ENCODE measurements at places on chromosomes 16 and 17. TPM values are rescaled to one million over a fixed set of nuclear protein-coding genes. Genes with fewer than 3 reads are reported as not detected.

The TOX3 gene
- total RNA-seq = 7.2 TPM

The OR3A3 gene
- total RNA-seq = not detected

The EVPLL gene
- 0.45 TPM for total RNA-seq

The KRT222 gene
- total RNA-seq = not detected

DNA sequence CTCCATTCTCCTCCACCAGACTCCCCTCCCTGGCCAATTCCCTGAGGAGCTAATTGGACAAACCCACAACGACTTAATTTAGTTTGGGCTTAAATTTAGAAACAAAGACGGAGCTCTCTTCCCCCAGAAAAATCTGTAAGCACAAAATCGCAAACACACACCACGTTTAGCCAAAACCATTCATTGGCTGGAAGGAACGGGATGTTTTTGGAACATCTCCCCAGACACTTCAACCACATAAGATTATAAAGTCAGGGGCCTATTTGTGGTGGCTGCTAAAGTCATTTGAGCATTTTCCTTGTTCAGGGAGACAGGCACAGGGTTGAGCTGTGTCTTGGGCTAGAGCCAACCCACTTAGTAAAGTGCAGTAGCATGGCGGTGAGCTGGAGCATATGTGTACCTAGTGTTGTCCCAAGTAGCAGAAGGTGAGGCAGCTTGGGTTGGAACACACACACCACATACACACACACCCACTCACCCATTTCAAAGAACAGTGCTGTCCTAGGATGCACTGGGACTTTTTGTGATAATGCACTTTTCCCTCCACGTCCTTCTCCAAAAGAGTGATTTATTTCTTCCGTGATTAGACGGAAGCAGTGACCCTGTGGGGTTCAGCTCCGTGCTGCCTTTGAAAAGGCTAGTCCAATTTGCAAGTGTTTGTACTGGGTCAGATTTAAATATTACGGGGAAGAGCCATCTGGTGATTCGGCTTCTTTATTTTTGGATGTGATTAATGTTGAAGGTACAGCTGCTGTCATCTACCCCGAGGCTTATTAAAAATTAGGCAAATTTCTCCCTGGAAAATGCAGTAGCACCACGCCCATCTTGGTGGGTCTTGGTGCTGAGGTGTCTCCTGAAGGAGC lies 32.2 kb downstream of the ELAC2 start:
- H3K27me3 ChIP-seq = no peaks in the 10 kb centered on the region
- peak overlapping the region; percentile 78 for H3K27ac ChIP-seq
- peaks cover 5% of the 10 kb centered on the region for H3K4me1 ChIP-seq
- H3K36me3 ChIP-seq = peaks cover 3% of the 10 kb centered on the region
- DNase-seq = no peak

DNA sequence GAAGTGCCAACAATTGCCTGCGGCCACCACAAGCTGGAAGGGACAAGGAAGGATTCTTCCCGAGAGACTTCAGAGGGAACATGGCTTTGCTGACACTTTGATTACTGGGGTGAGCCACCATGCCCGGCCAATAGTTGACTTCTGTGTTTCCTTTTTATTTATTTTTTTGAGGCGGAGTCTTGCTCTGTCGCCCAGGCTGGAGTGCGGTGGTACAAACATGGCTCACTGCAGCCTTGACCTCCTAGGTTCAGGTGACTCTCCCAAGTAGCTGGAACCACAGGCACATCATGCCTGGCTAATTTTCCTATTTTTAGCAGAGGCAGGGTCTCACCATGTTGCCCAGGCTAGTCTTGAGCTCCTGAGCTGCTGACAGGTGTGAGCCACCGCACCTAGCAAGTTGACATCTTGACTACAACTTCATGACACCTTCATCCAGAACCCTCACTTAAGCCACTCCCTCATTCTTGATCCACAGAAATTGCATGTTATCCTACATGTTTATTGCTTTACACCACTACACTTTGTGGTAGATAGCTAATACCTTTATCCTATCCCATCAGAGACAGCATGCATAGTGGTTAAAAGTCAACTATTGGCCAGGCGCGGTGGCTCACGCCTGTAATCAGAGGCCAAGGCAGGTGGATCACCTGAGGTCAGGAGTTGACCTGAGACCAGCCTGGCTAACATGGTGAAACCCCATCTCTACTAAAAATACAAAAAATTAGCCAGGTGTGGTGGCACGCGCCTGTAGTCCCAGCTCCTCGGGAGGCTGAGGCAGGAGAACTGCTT lies 16.1 kb upstream of the GPRC5C start:
- no peaks in the 10 kb centered on the region for H3K36me3 ChIP-seq
- peaks cover 5% of the 10 kb centered on the region for H3K4me1 ChIP-seq
- no peak for DNase-seq
- H3K27me3 ChIP-seq = no peaks in the 10 kb centered on the region
- H3K4me3 ChIP-seq = no peak overlapping the region
- H3K27ac ChIP-seq = no peak overlapping the region

GRCh38 chr17:38917259-38917658 lies 8.2 kb upstream of the LASP1NB start:
- no peak for DNase-seq
- no peaks in the 10 kb centered on the region for H3K27me3 ChIP-seq
- peaks cover 77% of the 10 kb centered on the region for H3K36me3 ChIP-seq
- peaks cover 68% of the 10 kb centered on the region for H3K4me1 ChIP-seq

DNA sequence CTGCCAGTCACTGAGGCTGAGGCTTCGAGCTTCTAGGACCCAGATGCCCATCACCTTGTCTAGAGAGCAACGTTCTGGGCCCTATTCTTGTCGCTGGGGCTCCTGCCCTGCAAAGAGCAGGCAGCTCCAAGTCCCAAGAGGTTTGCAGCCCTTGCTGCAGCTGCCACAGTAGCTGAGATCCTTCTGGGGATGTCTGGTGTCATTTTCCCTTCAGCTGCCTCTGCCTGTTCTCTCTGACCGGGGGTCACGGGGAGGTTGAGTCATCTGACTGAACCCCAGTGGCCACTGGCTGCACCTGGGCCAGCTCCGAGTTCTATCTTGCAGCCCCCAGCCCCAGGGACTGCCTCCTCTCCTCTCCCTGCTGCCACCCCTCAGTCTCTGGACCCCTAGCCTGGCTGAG lies 4.9 kb downstream of the WSCD1 start:
- H3K36me3 ChIP-seq = no peaks in the 10 kb centered on the region
- peaks cover 41% of the 10 kb centered on the region for H3K27me3 ChIP-seq
- no peak for DNase-seq
- no peak overlapping the region for H3K27ac ChIP-seq
- H3K4me3 ChIP-seq = no peak overlapping the region
- H3K4me1 ChIP-seq = peaks cover 10% of the 10 kb centered on the region

DNA sequence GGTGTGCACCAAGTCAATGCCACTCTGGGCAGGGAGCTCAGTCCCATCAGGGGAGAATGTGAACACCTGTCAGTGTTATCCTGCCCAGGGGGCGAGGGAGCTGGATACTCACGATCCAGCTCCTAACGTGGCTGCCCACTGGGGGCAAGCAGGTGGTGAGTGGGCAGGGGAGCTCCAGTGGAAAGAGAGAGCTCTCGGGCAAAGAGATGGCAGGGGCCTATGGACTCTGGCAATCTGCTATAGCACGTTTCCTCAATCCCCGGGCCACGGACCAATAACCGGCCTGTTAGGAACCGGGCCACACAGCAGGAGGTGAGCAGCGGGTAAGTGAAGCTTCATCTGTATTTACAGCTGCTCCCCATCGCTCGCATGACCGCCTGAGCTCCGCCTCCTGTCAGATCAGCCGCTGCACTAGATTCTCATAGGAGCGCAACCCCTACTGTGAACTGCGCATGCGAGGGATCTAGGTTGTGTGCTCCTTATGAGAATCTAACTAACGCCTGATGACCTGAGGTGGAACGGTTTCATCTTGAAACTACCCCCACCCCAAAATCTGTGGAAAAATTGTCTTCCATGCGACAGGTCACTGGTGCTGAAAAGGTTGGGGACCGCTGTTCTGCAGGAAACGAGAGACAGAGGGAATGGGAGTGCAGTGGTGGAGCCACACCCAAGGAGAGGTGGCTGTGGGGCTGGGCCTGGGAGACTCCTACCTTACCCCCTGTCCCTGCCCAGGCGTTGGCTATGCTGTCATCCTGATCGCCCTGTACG lies 15.6 kb downstream of the SLC6A2 start:
- DNase-seq = no peak
- H3K27me3 ChIP-seq = no peaks in the 10 kb centered on the region
- H3K27ac ChIP-seq = no peak overlapping the region
- no peaks in the 10 kb centered on the region for H3K36me3 ChIP-seq
- no peak overlapping the region for H3K4me3 ChIP-seq
- no peaks in the 10 kb centered on the region for H3K4me1 ChIP-seq

- H3K27me3 ChIP-seq = no peaks in the 10 kb centered on the region
- no peak overlapping the region for H3K4me3 ChIP-seq
- peaks cover 15% of the 10 kb centered on the region for H3K4me1 ChIP-seq
- no peak overlapping the region for H3K27ac ChIP-seq
- DNase-seq = no peak
Measured at GRCh38 chr17:65177901-65178300, 40.7 kb downstream of the RGS9 start.

GRCh38 chr17:6303664-6304063 lies 131.3 kb downstream of the AIPL1 start:
- H3K36me3 ChIP-seq = no peaks in the 10 kb centered on the region
- no peak overlapping the region for H3K27ac ChIP-seq
- no peak overlapping the region for H3K4me3 ChIP-seq
- H3K4me1 ChIP-seq = no peaks in the 10 kb centered on the region
- DNase-seq = peak; percentile 64

- DNase-seq = no peak
- no peaks in the 10 kb centered on the region for H3K36me3 ChIP-seq
- H3K27ac ChIP-seq = no peak overlapping the region
- no peaks in the 10 kb centered on the region for H3K27me3 ChIP-seq
- no peaks in the 10 kb centered on the region for H3K4me1 ChIP-seq
- H3K4me3 ChIP-seq = no peak overlapping the region
Measured at GRCh38 chr17:44149750-44150329, 8.1 kb downstream of the HROB start.

DNA sequence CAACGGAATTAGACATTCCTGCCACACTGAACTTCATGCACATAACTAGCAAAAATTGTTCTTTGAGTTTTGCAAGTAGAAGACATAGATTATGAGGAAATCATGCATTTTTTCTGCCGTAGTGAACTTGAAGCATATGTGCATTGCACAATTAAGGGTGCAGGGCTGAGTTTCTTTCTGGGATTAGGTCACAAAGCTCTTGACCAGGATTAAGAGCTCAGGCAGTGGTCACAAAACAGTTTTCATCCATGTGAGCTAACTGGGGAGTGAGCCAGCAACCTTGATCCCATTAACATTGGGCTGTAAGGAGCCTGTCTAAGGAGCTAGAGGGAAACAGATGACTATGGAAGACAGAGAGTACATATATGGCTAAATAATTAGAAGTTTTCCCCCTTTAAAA lies 143.7 kb downstream of the PMP22 start:
- DNase-seq = no peak
- no peaks in the 10 kb centered on the region for H3K27me3 ChIP-seq
- no peak overlapping the region for H3K4me3 ChIP-seq
- no peaks in the 10 kb centered on the region for H3K36me3 ChIP-seq

DNA sequence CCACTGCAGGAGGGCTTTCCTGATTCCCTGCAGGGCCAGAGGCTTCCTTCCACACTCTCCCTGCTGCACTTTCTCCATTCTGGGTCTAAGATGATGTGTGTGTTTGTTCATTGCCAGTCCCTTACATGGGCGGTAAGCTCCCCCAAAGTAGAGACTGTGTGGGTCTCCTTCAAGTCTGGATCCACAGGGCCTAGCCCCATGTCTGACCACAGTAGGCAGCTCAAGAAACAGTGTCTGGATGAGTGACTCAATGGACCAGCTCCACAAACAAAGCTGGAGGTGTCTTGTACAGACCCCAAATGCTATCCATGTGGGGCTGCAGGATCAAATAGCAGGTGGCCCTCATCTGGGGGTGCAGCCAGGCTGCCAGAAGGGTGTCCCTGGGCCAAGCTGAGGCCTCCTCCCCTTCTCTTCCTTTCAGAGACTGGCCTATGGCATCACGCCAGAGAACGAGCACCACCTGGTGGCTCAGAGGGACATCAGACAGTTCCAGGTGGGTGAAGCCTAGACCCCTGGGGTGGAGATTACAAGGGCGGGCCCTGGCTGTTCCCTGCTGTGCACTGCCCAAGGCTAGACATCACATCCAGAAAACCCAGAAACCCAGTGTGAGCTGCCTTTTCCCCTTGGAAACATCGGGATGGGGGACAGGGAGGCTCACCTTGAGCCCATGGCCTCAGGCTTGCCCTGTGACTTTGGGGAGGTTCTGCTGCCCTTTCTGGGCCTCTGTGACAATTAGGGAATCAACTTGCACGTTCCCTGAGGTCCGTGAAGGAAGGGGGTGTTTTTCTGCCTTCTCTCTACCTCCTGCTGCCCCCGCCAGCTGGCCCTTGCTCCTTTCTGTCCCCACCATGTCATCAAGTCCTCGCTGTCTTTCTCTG lies 45.9 kb downstream of the SLC6A2 start:
- no peaks in the 10 kb centered on the region for H3K4me1 ChIP-seq
- H3K36me3 ChIP-seq = no peaks in the 10 kb centered on the region
- no peaks in the 10 kb centered on the region for H3K27me3 ChIP-seq
- no peak overlapping the region for H3K4me3 ChIP-seq

- H3K36me3 ChIP-seq = peaks cover 41% of the 10 kb centered on the region
- DNase-seq = no peak
- H3K4me1 ChIP-seq = peaks cover 50% of the 10 kb centered on the region
- H3K27ac ChIP-seq = peak overlapping the region; percentile 81
- no peaks in the 10 kb centered on the region for H3K27me3 ChIP-seq
Measured at GRCh38 chr17:1785930-1786329, 24.1 kb downstream of the SERPINF1 start.

DNA sequence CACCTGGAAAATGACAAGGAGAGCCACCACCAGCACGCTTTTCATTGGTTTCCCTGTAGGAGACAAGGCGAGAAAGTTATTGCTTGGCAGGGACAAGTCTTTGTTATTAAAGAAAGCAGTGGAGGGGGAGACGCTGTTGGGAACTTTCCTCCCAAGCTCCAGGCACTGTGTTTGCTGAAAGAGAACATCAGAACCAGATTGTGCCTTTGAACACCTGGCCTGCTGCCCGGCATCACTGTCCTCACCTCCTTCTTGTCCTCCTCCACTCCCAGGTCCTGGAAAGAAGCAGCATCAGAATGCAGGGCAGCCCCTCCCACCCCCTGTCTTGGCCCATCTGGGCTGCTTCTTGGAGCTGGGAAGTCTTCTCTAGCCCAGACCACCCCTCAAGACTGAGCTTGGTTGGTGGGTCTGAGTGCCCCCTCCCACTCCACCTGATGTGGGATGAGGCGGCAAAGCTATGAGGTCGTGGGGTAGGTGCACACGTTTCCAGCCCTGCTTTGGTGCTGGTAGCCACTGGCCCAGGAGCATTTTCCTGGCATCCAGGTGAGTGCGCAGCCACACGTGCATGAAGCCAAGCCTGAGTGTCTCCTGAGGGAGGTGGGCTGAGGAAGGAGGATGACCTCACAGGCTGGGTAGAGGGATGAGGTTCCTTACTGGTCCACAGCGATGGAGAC lies 6.2 kb downstream of the CCR7 start:
- no peaks in the 10 kb centered on the region for H3K27me3 ChIP-seq
- peak overlapping the region; percentile 67 for H3K27ac ChIP-seq
- H3K4me1 ChIP-seq = peaks cover 51% of the 10 kb centered on the region
- H3K36me3 ChIP-seq = no peaks in the 10 kb centered on the region
- DNase-seq = peak; percentile 5
